Activated B cell treated with CpG ODN at 0.5 μM for 24 hours (primary cell): ENCODE measurements at places on chromosomes 2 and 18. TPM values are rescaled to one million over a fixed set of nuclear protein-coding genes. Genes with fewer than 3 reads are reported as not detected.

Gene STPG4
- 0.60 and 1.0 TPM in 2 replicates for total RNA-seq

Gene ESPNL
- 0.27 and 0.42 TPM in 2 replicates for total RNA-seq

Gene TSHZ1
- 7.9 and 8.6 TPM in 2 replicates for total RNA-seq

Gene TIA1
- 129 and 149 TPM in 2 replicates for total RNA-seq

Gene CNNM3
- 19.0 and 20.3 TPM in 2 replicates for total RNA-seq

Gene C2orf78
- not detected in 2 replicates for total RNA-seq

Gene SKOR2
- not detected in 2 replicates for total RNA-seq

- no peak for DNase-seq
Measured at GRCh38 chr2:233604826-233605225, 12.6 kb upstream of the UGT1A8 start.

DNA sequence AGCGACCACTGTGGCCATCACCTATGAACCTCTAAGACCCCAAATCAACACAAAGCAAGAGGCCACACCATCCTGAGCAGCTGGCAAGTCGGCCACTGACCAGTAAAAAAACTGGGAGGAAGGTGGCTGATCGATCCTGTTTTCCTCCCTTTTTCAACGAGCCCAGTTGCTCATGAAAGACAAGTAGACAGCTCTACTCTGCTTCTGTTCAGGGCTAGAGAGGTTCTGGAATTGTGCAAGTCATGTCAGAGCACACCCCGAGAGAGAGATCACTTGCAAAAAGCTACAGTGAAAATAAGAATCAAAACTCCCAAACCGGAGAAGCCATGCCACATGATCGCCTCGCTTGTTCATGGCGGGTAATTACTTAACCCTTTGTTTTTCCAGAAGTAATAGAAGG, 34.6 kb downstream of the ZNF516 start:
- DNase-seq: no peak

DNA sequence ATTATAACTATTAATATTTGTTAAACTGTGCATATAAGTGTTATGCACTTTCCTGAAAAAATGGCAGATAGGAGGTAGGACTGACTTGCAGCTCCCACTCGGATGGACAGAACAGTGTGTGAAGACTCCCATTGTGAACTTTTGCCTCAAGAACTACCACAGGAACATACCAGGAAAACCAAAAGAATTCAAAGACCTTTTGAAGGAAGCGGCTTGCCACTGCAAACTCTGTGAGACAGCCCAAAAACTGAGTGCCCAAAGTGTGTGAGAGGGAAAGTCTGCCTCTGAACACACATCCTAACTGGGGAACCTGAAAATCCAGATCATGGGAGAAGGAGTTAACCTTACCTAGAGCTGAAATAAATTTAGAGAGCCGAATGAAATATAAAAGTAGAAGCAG, 171.0 kb downstream of the ZBTB7C start:
- no peak for DNase-seq

- no peak for DNase-seq
Measured at GRCh38 chr2:48345176-48345575, 184.8 kb upstream of the STON1 start.

- no peak for DNase-seq
Measured at GRCh38 chr2:103773884-103774283, 1012.1 kb downstream of the TMEM182 start.

DNA sequence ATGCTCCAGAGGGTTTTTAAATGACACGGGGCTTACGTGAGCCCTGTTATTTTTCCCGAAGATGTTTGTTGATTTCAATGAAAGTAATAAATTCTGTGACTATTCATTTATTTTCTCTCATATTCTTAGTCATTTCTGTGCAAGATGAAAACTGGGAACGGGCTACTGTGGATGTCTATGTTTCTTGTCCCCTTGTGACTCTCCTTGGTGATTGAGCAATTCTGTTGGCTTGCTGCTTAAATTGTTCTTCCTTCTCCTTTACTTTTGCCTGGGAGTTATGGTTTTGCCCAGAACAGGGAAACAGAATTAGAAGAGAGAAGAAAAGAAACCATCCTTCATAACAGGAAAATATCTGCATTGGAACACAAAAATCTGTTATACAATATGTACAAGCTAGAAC, 508.2 kb upstream of the DSEL start:
- DNase-seq: no peak

DNA sequence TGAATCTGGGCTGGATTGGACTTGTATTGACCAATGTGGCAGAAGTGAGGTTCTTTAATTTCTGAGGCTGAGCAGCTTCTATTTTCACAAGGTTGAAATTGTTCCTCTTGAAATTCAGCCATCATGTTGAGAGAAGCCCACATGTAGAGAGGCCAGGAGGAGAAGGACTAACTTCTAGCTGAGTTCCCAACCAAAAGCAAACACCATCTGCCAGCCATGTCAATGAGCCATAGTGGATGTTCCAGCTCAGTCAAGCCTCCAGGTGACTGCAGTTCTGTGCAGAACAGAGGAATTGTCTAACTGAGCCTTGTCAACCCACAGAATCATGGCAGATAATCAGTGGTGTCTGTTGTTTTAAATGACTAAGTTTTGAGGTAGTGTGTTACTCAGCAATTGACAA, 110.6 kb upstream of the ACVR1 start:
- DNase-seq: no peak

DNA sequence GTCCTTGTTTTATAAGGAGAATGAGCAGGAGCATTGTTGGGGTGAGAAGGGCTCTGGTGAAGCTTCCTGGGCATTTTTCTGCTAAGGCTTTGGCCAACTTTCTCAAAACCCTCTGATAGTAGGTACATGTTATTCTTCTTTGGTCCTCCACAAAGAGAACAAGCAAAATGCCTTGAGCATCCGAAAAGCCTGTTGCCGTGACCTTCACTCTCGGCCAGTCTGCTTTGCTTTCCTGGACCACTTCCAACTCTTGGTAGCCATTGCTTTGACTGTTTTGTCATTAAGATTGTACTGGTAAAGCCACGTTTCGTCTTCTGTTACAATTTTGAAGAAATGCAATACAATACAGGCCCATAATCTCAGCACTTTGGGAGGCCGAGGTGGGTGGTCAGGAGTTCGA, 27.4 kb upstream of the ALLC start:
- no peak for DNase-seq

- DNase-seq: no peak
Measured at GRCh38 chr2:213238753-213239495, 45.3 kb upstream of the SPAG16 start.

DNA sequence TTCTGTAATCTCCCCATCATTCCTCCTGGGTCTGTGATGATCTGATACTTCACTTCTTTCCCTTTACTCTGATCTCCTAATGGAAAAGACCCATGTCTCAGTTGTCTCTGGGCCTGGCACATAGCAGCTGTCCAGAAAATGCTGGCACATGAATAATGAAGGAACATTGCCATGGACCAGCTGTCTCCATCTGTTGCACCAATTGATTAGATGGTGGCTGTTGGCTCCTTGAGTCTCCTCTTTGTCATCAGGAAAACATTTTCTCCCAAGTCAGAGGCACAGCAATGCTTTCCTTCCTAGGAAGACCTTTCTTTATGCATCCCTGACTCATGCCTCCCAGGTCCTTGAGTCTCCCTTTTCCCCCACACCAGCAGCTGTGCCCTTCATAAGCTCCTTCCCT, 286.2 kb upstream of the CXCR4 start:
- DNase-seq: no peak
